ENCODE measurements at places on chromosomes 5 and 9.

GRCh38 chr9:132002643-132003318 is 76.9 kb downstream of the MED27 start:
- peak; percentile 34 for DNase-seq

- peak; percentile 8 for DNase-seq
These were observed 1.2 kb downstream of the FBXL17 start for GRCh38 chr5:108380531-108381349.

- no peak for DNase-seq
These were observed 31.3 kb upstream of the TAS2R1 start for GRCh38 chr5:9661316-9662015.

DNA sequence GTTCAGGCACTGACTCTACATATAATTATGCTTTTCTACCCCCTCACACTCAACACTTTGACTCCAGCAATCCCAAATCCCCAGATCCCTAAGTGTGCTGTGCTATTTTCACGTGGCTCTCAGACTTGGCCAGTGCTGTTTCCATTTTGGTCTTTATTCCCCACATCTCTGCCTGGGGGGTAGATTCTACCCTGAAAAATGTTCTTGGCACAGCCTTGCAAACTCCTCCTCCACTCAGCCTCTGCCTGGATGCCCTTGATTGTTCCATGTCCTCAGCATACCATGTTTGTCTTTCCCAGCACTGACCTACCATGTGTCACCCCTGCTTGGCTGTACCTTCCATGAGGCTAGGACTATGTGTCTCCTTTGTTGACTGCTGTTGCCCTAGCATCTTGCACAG is 43.0 kb downstream of the FXN start:
- DNase-seq: peak; percentile 58

- no peak for DNase-seq
These were observed 113.1 kb downstream of the FBXL7 start for GRCh38 chr5:15612915-15613635.

GRCh38 chr5:34003941-34004340 is 3.9 kb downstream of the AMACR start:
- DNase-seq: no peak

DNA sequence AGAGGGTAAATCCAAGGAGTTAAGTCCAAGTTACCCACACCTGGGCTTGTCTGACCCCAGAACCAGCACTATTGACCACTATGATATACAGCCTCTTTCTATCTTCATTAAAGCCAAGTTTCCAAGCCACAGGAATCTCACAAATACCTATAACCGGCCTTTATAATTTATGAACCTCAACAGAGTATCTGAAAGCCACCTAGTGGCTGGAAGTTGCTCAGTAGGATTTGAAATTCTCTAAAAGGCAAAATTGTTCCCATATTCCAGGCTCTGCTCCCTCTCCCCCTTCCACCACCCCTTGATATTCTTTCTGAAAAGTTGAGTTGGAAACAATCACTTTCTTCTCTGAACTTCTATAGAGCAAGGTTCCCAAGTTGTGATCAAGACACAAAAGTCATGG is 106.4 kb upstream of the GPR151 start:
- peak; percentile 10 for DNase-seq

- DNase-seq: peak; percentile 48
These were observed 32.4 kb downstream of the GNAQ start for GRCh38 chr9:77999231-77999631.

- peak; percentile 68 for DNase-seq
These were observed 72.3 kb downstream of the ICE1 start for GRCh38 chr5:5494489-5495402.

DNA sequence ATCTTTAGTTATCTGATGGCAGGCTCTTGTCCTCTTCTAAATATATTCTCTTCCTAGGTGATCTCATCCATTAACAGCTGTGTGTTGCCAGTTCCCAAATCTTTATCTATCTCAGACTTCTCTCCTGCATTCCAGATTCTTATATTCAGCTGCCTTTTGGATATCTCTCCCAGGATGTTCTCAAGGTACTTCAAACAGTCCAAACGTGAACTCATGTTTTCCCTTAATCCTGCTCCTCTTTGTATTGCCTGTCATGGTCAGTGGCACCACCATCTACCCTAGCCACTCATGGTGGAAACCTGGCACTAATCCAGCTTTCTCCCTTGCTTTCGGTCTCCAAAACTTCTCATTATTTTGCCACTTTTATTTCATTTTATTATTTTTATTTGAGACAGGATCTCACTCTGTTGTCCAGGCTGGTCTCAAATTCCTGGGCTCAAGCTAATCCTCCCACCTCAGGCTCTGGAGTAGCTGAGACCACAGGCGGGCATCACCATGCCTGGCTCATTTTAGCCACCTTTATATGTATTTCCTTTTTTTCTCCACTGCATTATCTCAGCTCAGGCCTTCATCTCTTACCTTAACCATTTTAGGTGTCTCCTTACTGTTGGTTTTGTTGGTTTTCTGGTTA is 3.8 kb downstream of the ZFYVE16 start:
- no peak for DNase-seq

DNA sequence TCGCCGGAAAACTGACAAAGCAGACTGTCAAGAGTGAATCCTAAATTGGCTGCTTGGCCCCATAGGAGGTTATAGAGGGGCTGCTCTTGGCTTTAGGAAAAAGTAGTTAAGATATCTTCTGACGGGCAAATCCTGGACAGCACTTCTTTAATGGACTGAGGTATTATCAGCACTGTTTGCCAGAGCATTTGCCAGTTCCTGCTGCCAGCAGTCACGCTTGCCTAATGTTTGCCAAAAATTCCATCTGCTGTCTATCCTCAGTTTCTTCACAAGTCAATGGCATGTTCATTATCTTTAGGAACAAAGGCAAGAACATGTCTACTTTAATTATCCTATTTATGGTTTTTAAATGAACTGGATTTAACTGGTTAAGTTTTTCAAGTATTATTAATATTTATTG is 25.8 kb upstream of the SREK1 start:
- DNase-seq: no peak

DNA sequence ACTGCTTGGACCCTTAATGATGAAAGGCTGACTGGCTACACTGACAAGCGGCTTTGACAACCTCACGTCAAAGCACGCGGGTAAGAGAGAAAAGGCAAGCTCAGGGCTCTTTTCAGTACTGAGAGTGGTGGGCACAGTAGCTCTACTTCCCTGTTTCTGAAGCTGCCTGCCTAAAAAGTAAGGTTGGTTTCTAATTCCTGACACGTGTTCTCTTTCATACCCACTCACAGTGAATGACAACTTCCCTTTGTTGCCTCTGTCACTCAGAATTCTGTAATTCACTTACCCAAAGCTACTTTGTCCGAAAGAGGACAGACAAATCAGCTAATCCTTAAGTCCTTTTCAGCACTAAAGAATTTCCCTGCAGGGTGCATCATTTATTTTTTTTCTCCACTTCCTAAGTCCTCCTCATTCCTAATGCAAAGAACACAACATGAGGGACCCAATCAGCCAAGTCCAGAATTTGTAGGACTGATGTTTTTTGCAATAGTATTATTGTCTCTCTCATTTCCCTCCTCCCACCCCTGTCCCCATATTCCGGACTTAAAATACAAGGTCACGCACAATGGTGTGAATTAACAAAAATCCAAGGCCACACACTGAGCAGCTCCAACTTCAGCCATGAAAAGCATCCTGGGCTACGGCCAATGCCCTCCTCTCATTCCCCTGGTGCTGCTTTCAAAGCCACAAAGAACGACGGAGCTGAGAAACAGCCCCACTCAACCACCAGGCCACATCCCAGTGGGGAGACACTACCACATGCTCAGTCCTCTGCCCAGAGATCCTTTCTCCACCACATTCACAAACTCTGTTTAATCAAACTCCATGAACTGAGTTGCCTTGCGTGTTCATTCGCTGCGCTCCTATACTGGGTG is 221.0 kb downstream of the TSSK1B start:
- DNase-seq: no peak

DNA sequence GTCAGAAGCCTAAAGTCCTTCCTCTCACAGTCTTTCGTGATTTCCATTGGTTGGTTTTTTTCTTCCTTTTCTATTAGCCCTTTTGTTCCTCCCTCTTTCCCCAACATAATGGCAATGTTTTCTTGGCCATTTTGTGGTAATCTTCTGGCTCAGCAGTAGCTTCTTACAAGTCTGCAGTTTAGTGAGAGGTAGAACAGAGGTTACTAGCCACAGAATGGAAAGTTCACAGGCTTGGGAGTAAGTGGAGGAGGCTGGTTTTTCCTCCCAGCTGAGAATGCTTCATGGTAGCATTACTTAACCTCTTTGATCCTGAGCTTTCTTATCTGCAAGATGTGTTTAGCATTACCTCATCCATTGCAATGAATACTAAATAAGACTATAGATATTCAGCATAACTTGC is 346.9 kb downstream of the NFIB start:
- peak; percentile 79 for DNase-seq

DNA sequence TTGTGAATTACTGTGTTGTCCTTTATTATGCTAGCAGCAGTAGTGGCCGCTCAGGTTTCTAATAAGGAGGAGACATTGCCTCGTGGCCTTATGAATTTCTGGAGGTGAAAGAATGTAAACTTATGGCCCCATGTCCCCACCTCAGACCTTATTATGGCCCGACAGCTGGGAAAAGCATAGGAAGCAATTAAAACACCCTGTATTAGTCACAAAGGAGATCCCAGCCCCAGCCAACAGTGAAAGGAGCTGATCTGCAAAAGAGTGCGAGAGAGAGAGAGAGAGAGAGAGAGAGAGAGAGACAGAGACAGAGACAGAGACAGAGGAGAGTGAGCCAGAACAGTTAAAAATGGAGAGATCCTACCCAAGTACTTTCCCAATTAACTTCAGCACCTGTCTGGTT is 269.3 kb downstream of the DMRT2 start:
- DNase-seq: no peak

DNA sequence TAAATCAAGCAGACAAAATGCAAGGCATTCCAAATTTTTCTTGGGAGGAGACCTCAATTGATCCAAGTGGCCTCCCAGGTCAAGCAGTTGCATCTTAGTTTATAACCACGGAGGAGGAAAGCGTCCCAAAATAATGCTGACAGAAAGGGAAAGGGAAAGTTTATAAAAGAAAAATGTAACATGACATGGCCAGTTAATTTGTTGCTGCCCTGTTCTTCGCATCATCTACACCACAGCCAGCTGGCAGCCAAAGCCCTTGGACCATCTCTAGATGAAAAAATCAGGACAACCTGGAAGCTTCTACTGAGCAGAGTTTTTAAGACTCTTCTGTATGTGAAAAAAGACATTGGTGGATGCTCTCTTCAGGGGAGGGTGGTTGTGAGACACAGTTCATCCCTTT is 128.8 kb upstream of the FBXL7 start:
- DNase-seq: no peak

DNA sequence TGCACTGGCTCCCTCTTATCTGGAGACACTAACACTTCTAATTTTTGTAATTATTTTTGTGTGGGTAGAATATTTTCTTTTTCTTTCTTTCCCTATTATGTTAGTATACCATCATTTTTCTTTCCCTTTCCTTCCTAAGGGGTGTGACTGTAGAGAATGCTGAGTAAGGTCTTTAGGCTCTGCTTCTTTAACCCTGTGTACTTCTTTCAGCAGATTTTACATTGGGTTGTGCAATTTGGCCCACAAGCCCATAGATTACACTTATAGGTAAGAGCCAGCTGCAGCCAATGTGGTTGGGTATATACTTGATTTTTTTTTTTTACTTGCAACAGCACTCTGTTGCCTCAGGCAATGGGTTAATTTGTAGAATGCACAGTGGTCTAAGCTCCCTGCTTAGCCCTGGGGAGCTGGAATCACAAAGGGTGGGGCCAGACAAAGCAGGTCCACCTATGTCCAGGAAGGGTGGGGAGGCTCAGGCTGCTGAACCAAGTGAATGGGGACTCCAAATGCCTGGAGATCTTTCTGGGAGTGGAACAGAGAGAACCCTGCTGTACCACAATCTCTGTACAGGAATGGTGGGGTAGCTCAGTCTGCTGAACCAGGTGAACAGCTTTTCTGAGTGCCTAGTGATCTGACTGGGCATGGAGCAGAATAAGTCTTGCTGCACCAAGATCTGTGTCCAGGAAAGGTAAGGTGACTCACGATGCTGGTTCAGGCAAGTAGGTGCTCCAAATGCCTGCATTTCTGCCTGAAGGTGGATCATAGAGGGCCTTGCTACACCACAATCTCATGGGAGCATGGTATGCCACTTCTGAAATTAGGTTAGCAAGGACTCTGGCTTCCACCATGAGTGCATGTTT is 64.9 kb downstream of the SLC25A46 start:
- DNase-seq: no peak

GRCh38 chr9:14627513-14627912 is 65.7 kb downstream of the ZDHHC21 start:
- DNase-seq: no peak

- no peak for DNase-seq
These were observed 52.4 kb downstream of the MRPS27 start for GRCh38 chr5:72267685-72268084.

DNA sequence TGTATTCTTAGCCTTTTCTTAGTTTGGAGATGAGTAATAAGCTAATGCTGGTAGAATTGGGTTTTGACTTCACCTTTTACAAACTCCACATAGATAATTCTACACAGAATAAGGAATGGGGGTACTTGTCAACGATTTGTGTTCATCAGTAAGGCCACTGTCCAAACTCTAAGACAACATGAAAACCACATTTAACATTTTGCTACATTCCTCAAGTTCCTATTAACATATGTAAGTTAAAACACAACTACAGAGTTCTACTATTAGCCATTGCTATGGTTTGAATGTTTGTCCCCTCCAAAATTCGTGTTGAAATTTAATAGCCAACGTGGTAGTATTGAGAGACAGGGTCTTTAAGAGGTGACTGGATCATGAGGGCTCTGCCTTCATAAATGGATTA is 31.9 kb downstream of the MEIKIN start:
- no peak for DNase-seq

DNA sequence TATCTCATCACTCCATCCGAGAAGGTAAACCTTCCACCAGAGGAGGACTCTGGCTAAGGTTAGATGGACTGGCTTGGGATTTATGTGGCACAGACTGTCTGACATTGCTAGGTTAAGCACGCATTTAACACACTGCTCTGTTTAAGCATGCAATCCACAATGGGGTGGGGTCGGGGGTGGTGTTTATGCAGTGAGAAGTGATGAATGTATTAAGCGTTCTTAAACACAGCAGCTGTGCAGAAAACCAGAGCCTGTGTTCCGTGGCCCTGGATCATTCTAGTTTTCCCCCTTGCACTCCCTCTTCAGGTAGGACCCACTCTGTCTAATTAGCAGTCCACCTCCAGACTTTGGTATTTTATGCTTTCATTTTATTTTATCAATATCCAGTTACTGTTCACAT is 46.4 kb downstream of the STXBP1 start:
- no peak for DNase-seq
